Activated CD4-positive, alpha-beta T cell treated with anti-CD3 and anti-CD28 coated beads, Interleukin-2, amount 50 U/mL, for 1 hour (primary cell): ENCODE measurements at places on chromosomes 4 and X.
A peak's percentile ranks its signal among the peaks of the same experiment; 100 is the strongest.

DNA sequence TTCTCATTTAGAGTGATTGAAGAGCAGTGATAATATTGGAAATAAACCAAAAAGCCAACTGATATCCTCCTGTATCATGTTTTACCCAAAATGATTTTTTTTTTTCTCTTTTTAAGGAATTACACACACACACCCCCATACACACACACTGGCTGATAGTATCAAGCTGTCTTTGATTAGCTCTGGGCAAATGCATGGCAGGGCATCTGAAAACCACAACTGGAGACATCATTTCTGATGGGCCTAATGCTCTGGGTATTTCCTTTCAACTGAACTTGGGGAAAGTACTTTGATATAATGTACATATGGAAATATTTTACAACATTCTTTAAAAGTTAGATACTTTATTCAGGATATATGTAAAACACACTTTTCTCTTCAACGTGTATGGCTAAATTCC is 14.2 kb upstream of the OSTC start:
- DNase-seq = no peak

- DNase-seq = peak; percentile 26
These were observed 1.7 kb downstream of the DOCK11 start for GRCh38 chrX:118497180-118497818.

DNA sequence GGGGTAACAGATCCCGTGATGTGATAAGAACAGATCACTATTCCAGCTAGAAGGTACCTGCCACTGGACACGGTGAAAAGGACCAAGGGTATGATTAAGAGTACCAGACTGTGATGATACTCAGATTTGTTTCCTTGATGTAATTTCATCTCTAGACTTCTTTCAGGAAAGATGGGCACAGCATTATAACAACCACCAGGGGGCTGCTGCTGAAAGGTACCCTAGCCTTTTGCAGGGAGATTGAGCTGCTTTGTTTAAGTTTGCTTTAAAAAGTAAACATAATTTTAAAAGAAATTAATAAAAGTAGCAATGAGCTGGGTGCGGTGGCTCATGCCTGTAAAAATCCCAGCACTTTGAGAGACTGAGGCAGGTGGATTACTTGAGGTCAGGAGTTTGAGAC is 145.4 kb downstream of the EMCN start:
- no peak for DNase-seq

DNA sequence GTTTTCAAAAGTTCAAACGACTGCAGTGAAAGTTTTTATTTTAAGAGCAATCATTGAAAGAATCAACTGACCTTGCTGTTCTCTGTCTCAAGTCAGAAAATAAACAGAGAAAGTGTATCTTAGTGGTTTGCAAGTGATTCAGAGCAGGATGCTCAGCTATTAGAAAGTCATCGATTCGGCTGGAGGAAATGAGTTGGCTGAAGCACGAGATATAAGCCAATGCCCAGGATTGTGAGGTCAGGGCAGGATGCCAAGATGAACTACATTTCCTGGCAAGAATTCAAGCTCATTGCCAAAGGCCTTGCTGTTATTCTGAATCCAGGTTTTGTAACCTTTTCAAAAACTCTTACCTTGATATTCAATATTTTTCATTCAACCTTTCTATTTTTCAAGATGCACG is 541.4 kb upstream of the BOD1L1 start:
- DNase-seq = no peak

GRCh38 chr4:138835832-138836533 is 179.6 kb upstream of the NOCT start:
- no peak for DNase-seq

DNA sequence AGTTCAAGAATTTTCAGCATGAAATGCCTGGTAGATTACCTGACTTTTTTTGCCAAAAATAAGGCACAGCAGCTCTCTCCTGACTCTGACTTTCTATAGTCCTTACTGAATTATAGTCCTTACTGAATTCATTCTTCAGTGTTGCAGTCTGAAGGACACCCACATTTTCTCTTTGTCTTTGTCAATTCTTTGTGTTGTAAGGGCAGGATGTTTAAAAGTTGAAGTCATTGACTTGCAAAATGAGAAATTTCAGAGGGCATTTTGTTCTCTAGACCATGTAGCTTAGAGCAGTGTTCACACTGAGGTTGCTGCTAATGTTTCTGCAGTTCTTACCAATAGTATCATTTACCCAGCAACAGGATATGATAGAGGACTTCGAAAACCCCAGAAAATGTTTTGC is 168.0 kb downstream of the SOWAHB start:
- no peak for DNase-seq

DNA sequence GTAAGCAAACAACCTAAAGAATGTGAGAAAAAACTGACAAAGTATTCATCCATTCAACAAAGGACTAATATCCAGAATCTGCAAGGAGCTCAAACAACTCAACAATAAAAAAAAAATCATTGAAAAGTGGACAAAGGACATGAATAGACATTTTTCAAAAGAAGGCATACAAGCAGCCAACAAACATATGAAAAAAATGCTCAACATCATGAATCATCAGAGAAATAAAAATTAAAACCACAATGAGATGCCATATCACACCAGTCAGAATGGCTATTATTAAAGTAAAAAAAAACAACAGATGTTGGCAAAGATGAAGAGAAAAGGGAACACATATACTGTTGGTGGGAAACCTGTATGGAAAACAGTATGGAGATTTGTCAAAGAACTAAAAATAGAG is 120.7 kb upstream of the ADGRL3 start:
- DNase-seq = no peak

DNA sequence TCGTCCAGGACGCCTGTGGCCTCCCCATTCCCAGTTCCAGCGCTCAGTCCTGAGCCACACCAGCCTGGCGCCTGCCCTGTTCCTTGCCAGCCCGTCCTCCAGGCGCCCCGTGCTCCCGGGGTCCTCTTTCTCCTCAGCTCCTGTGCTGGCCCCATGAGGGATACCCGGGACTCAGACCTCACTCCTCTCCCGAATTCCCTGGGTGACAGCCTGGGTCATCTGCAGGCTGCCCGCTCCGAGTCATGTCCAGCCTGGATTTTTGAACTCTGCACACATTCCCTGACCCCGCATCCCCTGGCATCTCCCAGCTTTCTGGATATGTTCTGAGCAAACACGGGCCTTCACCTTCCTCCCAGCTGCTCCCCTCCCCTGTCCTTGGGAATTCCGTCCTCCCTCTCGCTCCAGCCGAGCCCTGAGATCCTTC is 14.9 kb upstream of the ADD1 start:
- DNase-seq = no peak

DNA sequence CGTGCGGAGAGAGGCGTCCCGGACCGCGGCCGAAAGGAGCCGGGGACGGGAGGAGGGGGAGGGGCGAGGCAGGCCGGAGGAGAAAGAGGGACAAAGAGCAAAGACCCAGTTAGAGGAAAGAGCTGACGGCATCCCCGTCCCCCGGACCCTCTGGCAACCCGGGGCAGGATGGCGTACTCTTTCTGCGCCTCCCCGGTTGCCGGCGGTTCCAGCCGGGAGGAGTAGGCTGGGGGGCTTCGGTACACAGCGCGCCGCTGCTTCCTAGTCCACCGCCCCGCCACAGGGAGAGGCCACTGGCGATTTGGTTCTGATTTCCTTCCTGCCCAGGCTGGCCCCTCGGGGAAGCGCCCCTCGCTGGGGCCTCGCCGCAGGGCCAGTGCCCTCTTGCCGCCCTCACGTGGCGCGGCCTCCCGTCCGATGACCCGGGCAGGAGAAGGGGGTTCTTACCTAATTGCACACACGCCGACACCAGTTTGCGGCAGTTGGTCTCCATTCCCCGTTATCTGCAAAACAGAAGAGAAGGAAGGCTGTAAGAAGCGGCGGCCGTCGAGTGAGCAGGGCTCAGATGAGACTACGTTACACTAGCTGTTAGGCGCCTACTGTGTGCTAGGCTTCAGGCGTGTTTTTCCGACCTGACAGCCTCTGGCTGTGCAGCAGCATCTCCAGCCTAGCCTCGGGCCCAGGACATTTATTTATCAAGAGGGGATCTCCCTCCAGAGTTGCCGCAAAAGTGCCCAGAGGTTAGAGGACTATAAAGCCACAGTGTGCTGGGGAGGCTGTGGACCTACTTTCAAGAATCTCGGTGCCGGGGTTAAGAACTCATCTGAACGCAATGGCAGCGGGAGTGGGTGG is 9.9 kb upstream of the PITX2 start:
- no peak for DNase-seq

GRCh38 chrX:7085879-7086278 is 61.6 kb upstream of the STS start:
- DNase-seq = no peak

DNA sequence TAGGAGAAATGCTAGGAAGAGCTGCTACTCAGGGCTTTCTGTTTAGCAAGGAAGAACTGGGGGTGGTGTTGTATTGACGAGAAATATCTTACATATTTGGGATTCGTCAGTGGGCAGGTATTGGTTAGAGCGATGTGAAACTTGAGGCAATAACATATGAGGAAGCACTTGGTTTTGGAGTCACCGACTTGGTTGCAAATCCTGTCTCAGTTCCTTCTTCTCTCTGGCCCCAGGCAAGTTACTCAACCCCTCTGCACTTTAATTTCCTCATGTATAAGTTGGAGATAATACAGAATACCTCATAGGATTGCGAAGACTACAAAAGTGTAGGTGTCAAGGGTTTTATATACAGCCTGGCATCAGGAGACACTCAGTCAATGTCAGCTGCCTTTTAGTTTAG is 34.1 kb downstream of the GPAT3 start:
- DNase-seq = no peak

GRCh38 chr4:155639704-155640523 is 26.7 kb upstream of the GUCY1A1 start:
- DNase-seq = no peak

GRCh38 chr4:77074981-77075855 is 571 bp downstream of the CCNI start:
- DNase-seq = peak; percentile 74

DNA sequence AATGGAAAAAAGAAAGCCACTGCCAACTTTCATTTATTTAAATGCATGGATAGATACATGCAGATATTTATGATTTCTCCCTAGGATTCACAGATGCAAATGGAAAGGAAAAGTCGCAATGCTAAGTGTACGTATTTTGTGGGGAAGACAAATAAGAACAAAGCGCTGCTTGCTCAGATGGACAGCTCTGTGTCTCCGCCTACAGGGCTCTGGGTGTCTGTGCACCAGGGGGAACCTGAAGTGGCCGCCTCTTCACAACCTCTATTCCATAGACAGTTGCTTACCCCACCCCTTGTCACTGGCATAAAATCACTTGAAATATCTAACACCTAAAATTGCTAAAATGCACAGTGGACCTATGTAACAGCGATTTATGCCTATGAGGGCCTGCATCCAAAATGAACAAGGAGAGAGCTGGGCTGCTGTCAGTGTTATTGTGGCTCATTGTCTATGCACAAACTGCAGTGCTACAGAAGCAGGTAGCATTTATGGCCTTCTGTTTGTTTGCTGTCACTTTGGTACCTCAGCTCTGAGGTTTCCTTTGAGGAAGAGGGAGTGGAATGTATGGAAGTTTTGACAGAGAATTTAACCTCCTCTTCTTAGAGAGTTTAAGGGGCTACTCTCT is 58.6 kb upstream of the PAGE1 start:
- peak; percentile 43 for DNase-seq

- no peak for DNase-seq
These were observed 247.9 kb downstream of the PPP1R2C start for GRCh38 chrX:42530027-42530426.

DNA sequence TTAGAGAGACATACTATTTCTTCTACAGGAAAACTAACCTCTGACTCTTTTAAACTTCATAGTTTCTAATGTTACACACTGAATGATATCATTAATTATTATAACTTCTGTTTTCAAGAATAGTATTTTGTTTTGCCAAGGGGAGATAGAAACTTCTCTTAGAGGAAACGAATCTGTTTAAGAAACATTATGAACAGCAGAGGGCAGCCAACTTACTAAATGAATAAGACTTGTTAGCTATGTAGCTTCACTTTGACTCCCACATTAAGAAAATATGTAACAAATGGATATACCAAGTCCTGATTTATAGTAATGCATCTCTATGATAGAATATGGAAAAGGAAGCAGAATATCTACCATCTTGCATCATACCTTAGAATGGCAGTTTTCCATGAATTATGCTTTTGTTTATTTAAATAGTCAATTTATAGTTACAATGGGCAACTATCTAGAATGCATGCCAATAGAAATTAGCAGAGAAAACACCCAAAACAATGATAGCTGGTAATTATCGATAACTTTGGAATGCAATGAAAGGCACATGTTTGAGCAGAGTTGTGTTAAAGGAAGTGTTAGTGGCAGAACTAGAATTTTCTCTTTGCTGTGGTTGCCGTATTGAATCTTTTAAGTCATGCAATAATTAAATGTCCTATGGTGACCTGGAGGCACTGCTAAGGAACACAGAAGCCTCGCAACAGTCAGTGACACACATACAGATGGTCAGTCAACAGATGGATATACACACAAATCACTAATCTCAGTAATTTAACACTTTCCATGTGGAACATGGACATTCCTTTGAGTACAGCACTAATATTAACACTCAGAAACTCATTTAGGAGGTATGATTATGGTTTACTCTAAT is 105.7 kb upstream of the PDLIM3 start:
- no peak for DNase-seq

DNA sequence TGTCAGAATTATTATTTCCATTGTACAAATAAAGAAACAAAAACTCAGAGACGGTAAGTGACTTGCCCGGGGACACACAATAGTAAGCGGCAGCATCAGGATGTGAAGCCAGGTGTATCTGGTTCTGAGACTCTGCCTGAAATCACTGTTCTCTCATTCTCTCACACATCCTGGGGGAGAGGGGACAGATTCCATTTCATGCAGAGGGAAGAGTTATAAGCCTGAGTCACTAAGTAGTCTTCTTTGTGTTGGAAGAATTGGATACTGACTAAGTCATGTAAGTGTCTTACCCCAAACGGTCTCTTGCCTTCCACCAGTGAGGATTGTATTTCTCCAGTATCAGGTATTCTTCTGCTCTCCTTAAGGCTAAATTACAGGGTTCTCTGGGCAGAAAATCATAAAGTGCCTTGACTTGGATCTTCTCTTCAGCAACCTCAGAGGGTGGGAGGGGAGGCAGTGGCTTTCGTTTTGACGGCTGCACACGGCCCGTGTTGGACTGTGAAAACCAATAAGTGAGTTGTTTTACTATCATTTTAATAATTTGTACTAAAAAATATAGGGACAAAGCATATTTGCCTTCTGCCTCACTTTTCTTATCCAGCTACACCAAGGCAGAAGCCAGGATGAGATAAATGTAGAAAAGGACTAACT is 21.9 kb downstream of the TXK start:
- no peak for DNase-seq

DNA sequence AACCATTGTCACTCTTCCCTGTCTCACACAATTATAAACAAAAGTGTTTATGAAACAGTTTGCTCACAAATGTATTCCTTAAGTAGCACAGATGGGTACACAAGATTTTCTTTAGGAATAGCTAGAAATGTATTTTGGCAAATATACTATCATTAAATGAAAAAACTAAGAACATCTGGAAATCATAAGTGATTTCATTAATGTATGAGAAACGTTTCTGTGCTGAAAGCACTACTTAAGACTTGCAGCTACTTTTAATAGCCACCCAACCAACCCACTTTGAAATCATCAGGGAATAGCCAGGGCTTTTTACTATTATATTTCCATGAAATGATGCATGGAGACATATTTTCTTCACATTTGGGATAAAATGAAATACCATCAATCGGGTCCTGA is 62.3 kb upstream of the NAP1L5 start:
- DNase-seq = no peak
